ENCODE measurements at places on chromosomes 2 and 18.
A peak's percentile ranks its signal among the peaks of the same experiment; 100 is the strongest.

DNA sequence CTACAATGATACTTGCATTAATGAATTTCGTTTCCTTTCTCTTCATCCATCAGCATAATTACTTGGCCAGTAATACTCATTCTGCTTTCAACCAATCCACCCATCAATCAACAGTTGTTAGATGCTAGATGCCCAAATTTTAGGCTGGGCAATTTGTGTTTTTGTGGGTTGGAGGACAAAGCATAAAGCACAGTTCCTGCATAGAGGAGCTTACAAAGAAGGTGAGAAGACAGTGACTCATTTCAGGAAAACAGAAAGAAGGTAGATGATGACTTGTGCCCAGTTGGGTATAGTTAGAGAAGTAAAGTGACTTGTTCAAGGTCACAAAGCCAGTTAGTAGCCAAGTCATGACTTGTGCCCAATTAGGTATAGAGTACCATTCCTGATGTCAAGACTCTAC, 1186.8 kb upstream of the CELF4 start:
- no peak for DNase-seq

- no peak for DNase-seq
These were observed 29.4 kb downstream of the YWHAQ start for GRCh38 chr2:9601397-9601796.

GRCh38 chr18:2901423-2901985, 54.7 kb downstream of the EMILIN2 start:
- DNase-seq = no peak

DNA sequence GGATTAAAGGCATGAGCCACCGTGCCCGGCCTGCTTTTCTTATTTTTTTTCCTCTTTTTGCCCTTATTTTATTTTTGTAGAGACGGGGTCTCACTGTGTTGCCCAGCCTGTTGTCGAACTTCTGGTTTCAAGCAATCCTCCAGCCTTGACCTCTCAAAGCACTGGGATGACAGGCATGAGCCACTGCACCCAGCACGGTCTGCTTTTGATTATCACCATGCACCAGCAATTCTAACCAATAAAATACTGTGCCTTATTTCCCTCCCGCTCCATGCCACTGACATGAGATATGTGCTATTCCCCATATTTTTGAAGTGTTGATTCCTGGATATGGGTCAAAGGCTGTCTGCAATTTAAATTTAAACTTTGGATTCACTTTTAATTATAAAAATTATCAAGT, 42.9 kb downstream of the ACYP2 start:
- no peak for DNase-seq

DNA sequence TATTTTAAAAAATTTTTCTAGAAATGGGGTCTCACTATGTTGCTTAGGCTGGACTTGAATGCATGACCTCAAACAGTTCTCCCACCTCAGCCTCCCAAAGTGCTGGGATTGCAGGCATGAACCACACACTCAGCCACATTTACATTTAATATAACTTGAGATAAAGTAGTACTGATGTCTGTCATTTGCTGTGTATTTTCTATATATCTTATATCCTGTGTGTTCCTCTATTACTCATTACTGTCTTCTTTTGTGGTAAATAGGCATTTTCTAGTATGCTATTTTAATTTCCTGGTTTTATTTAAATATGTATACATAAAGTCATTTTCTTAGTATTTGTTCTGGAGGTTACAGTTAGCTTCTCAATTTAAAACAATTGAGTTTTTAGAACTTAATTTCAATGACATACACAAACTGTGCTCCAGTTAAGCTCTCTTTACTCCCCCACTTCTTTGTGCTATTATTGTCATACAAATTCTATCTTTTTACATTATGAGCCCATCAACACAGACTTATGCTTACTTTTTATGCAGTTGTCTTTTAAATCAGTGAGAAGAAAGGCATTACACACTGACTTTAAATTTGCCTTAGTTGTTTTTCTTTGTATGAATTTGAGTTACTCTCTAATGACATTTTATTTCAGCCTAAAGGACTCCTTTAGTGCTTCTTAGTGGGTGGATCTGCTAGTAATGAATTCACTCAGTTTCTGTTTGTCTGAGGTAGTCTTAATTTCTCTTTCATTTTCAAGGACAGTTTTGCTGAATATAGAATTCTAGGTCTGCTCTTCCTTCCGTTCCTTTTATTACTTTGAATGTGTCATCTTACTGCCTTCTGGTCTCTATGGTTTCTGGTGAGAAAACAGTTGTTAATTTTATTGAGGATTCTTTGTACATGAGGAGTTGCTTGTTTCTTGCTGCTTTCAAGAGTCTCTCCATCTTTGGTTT, 6.2 kb upstream of the INPP4A start:
- DNase-seq = no peak

- DNase-seq = no peak
These were observed 4.5 kb downstream of the STK17B start for GRCh38 chr2:196166876-196167275.

GRCh38 chr18:3998698-3999333, 456.3 kb downstream of the DLGAP1 start:
- peak; percentile 10 for DNase-seq

DNA sequence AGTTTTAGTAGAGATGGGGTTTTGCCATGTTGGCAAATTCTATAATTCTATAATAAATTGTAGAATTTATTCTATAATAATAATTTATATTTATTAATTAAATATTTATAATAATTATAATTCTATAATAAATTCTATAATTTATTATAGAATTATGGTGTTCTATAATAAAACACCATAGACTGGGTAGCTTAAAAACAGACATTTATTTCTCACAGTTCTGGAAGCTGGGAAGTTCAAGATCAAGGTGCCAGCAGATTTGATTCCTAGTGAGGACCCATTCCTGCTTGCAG, 130.9 kb upstream of the PELI1 start:
- no peak for DNase-seq

DNA sequence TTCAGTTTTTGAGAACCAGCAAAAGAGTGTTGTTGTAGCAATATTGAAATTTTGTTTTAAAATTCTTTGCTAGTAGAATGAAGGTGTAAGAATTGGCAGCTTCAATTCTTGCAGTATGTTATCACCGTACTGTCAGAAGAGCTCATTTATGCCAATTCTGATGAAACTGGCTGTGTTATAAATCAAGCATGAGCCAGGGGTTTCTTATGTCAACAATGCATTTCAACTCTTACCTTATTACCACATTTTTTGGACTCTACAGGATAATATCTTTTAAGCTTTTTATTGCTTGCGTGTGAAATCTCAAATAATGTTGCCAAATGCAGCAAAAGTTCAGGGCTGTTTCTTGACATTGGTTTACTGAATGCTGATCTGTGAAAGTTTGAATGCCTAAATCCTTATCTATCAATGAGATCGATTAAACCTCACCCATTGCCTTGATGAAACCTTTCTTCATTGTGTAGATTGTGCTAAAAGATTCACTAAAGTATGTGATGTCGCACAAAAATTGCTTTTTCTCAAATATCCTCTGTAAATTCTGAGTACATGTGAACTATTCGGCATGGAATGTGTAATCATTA, 1389.3 kb upstream of the ZEB2 start:
- DNase-seq = no peak

DNA sequence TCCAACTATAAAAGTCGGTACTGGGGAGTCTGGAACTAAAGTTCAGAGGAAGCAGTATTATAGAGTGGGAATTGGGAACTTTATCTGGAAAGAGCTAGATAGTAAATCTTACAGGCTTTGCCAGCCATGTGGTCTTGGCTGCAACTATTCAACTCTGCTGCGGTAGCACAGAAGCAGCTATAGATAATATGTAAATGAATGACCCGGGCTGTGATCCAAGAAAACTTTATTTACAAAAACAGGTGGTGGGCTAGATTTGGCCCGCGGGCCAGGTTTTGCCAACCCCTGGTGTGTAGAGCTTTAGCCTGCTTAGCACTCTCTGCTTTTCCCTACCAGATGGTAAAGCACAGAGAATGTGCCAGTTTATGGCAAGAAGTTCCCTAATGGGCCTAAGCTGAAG, 70.8 kb downstream of the TNP1 start:
- no peak for DNase-seq

DNA sequence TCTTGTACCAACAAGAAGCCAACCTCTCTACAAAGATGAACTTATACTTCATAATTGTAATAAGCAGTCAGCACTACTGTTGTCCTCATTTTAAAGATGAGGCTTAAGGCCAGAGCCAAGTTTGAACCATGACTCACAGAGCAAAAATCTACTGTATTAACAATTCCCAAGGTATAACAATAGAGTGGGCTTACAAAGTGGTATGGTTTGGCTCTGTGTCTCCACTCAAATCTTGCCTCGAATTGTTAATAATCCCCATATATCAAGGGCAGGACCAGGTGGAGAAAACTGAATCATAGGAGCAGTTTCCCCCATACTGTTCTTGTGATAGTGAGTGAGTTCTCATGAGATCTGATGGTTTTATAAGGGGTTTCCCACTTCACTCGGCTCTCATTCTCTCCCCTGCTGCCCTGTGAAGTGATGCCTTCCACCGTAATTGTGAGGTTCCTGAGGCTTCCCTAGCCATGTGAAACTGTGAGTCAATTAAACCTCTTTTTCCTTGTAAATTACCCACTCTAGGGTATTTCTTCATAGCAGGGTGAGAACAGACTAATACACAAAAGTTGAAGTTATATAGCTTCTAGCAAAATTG, 19.5 kb downstream of the MRPL44 start:
- DNase-seq = no peak

- DNase-seq = no peak
These were observed 38.1 kb downstream of the FN1 start for GRCh38 chr2:215397632-215398341.

DNA sequence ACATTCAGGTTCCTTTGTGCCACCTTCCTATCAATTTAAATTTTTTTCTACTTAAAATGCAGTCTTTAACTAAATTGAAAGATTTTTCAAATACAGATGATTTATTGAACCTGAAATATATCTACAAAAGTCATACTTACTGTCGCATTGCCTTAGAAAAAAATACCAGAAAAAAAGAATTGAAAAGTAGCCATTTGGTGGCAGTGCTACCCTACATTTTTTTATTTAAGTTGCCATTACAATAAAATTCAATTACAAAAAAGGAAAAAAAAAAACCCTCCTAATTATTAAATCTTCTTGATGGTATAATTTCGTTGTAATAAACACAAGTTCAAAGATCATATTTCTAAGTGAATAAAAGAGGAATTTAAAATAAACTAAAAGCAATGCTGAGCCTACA, 43.4 kb downstream of the DSC3 start:
- no peak for DNase-seq

DNA sequence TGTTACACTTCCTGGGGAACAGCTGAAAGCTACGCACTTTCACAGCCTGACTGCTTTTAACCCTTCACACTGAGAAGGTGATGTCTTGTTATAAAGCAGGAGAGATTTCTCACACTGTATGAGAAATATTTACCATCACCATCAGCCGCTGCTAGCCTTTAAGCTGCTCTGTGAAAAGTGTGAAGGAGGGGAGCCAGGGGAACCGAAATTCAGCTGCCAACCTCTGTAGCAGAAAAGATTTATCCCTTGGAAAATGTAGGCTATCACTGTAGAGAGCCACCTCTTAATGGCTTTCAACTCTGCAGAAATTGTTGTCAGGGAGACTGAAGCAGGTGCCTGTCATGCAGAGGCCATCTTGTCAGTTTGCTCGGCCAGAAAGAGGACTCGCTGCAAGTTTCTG, 145.3 kb downstream of the SP3 start:
- DNase-seq = no peak

GRCh38 chr2:46298272-46298521, 990 bp downstream of the EPAS1 start:
- no peak for DNase-seq

DNA sequence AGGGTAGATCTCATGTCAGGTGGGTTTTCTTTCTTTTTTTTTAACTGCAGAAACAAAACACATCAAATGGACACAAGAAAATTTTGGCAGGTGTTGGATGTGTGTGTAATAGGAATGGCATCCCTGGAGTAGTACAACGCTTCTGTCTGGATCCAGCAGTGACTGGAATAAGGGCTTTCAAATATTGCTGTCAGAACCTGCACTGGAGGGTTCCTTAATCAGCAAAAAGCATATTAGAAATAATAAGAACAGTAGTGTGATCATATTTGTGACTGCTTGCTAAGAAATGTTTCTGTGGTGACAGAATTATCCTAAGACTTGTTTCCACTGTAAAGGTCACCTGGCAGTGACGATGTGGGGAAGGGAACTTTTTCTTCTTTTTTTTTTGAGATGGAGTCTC, 30.8 kb downstream of the CREG2 start:
- no peak for DNase-seq

DNA sequence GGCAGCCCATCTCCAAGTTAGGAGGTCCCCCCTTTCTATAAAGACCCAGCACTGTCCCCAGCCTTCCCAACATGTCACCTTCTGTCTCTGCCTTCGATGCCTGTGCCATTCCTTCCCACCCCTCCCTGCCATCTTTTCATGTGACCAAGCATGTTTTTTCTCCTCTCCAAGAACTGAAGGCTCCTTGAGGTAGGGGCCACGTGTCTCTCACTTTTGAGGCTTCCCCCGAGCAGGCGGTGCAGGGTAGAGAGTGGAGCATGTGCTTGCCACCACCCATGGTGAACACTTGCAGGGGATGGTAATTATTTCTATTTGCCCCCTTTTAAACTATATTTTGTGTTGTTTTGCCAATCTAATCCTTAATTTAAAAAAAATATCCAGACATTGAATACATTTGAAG, 168.4 kb downstream of the ACKR3 start:
- DNase-seq = no peak

GRCh38 chr2:162074928-162075688, 1.1 kb upstream of the DPP4 start:
- DNase-seq = no peak

DNA sequence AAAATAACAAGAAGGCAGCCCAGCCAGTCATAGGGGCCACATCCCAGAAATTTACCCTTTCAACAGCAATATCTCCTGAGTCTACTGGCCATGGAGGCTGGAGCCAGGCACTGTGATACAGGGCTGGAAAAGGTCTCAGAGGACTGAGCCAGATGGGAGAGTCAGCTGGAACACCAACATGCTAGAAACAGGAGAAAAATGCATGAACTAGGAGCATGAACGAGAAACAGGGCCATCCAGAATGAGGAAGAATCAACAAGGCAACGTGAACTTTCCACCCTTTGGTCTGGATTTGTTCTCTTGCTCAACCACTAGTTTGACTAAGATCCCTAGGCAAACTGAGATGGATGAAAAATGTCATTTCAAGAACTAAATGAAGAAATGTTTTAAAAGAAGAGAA, 13.1 kb downstream of the PID1 start:
- no peak for DNase-seq

GRCh38 chr18:26791676-26792075, 73.8 kb downstream of the AQP4 start:
- no peak for DNase-seq

DNA sequence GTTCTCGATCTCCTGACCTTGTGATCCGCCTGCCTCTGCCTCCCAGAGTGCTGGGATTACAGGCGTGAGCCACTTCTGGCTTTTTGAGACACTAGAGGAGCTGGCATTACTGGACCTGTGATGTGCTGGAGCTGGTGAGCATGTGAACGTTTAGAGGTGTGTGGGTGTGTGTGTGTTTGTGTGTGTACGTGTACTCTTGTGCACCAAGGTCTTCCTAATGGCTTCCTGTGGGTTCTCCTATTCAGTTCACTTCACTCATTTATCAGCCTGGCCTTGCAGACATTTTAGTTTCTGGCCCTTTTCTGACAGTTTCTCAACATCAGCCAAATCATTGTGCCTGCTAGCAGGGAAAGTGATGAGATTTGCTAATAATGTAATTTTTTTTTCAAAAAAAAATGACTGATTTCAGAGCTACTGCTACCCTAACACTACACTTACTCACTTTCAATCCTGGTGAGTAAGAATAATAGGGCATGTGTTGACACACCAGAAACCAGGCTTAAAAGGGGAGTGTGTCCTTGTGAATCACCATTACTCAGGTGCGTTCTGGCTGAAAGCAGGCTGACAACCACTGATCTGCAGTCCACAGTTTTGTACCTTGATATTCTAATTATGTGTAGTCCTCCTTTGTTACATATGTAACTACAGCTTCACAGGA, 41.0 kb upstream of the ACTR3 start:
- no peak for DNase-seq

All from germinal center (tissue), 1 donor.